ENCODE measurements at places on chromosomes 5 and 9.

- DNase-seq: no peak
Measured at GRCh38 chr5:59268756-59269415, 624.6 kb downstream of the PDE4D start.

DNA sequence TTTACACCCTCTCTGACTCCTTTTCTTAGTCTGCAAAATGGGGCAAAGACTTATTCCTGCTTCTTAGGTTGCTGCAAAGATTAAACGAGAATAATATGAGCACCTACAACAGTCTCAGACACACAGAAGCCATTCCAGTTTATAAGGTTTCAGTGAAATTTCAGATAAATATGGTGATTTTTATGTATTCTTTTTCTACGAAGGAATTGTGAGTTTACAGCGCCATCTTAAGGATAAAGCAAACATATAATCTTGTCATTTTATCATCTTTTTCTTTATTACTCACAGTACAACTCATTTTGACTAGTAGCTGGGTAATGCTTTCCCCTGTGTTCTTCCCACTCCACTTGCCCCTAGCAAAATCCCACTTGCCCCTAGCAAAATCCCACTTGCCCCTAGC is 29.2 kb upstream of the SMC5 start:
- no peak for DNase-seq

GRCh38 chr5:112713206-112713605 is 24.5 kb upstream of the APC start:
- no peak for DNase-seq

DNA sequence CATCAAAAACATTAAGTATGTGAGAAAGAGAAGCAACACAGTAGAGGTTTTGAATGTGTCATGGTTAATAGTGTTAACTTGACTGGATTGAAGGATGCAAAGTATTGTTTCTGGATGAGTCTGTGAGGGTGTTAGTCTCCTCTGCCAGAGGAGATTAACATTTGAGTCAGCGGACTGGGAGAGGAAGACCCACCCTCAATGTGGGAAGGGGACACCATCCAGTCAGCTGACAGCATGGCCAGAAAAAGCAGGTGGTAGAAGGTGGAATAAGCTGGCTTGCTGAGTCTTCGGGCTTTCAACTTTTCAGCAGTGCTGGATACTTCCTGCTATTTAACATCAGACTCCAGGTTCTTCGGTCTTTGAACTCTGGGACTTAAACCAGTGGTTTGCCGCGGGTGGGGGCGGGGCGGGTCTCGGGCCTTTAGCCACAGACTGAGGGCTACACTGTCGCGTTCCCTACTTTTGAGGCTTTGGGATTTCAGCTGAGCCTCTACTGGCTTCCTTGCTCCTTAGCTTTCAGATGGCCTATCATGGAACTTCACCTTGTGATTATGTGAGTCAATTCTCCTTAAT is 309.9 kb upstream of the ST8SIA4 start:
- DNase-seq: no peak

- no peak for DNase-seq
Measured at GRCh38 chr9:4796988-4797853, 4.5 kb downstream of the RCL1 start.

DNA sequence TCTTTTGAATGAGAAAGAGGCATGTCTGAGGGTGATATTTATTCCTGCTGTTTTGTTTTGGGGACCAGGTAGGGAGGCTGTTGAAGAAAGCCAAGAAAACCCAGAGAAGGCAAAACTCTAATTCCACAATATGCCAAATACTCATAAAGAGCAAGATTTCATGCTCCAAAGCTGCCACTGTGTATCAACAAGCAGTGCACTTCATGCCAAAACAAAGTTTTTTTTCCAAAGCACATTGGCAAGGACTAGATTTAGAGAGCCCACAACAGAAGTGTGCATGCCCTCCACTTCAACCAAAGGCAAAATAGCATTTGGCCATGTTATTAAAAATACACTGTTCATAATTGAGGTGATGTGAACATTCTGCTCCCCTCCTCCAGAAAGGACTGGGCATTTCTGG is 229.9 kb downstream of the EBF1 start:
- no peak for DNase-seq

DNA sequence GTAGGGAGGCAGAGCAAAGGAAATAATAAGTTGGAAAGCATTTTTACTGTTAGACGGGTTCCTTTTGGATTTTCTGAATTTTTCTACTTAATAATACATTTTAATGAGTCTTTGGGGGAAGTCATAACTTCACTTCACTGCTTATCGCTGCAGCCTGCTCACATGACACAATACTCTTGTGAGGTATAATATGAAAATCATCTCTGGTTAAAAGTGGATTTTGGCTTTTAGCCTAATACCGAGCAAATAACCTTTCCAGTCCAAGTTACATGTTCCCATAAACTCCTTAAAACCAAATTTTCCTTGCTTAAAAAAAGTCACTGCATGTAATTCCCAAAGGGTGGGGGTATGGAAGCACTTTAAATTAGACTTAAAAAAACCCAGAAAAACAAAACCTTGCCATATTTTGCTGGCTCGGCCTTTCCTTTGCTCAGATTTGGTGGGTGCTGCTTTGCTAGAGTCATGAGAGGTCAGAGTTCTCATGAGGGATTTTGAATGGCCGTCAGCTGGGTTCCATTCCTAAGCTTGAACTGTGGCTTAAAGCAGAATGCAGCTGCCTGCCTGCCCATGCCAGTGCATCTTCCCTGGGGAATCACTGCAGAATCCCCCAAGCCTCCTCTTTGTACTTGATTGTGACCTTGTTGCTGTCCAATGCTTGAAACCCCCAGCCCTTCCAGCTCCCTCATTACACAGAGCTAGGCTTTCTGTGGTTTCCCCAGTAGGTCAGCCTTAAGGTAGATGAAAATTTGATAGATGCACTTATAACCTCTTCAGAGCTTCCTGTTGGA is 331.8 kb downstream of the KDM4C start:
- no peak for DNase-seq

DNA sequence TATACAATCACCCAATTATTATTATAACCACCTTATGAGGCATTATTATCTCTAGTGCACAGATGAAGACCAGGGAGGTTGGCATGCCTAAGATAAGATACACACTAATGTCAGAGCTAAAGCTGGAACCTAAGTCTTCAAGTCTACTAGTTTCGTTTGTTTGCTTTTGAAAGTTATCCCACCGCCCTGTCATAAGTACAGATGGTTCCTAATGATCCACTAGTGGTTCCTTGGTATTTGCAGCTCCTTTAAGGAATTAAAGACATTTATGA is 14.1 kb downstream of the NDUFA8 start:
- no peak for DNase-seq

DNA sequence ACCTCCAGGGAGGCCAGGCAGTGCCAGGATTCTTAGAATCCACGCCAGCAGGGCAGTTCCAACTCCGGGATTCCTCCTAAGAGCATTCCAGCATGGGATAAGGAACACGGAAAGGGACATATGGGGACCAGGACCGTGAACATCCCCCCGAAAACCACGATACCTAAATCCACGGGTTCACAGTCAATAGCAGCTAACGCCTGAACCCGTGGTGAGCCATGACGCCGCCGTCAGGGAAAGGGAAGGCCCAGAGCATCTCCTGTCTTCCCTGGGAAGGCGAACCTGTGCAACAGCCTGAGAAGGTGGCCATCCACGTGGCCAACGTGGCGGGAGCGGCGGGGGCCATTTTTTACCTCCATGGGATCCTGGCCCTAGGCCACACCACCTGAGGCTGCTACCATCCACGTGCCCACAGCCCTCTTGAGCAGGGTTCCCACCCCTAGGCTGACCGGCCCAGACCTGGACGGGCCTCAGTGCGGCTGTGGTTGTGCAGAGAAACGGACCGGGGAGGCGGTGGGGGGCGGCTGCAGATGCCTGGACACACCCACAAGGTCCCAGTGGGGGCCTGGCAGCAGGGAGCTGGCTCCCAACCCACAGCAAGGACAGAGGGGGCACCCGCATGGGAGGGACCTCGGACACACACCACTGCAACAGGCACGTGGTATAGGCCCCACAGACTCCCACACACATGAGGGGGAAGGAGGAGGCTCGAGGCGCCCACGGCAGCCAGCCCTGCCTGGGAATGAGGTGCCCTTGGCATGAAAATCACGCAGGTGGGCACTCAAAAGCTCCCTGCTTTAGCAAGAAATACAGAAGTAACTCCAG is 42.8 kb downstream of the SLC12A7 start:
- DNase-seq: no peak

DNA sequence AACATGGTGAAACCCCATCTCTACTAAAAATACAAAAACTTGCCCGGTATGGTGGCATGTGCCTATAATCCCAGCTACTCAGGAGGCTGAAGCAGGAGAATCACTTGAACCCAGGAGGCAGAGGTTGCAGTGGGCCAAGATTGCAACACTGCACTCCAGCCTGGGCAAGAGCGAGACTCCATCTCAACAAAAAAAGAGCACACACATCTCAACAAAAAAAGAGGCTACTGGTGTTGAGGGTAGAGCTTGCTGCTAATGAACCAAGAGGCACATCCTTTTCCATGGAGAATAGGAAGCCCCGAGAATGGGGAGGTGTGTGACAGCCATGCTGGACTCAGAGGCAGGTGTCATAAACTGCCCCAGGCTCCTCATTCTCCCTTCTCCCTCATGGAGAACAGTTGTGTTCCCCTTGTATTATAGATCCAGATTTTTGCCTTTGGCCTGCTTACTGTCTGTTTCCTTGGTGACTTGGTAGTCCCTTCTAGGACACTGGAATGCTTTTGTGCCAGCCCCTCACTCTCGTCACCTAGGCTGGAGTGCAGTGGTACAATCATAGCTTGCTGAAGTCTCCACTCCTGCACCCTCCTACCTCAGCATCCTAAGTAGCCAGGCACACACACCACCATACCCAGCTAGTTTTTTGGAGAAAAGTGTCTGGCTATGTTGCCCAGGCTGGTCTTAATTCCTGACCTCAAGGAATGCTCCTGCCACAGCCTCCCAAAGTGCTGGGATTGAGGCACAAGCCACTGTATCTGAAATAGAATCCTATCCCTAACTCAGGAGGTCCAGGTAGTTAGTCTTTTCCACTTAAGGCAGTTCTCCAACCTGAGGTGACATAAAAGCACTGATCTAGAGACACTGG is 5.1 kb downstream of the RPL12 start:
- no peak for DNase-seq

- DNase-seq: no peak
Measured at GRCh38 chr9:34331196-34331595, 1.8 kb downstream of the NUDT2 start.

DNA sequence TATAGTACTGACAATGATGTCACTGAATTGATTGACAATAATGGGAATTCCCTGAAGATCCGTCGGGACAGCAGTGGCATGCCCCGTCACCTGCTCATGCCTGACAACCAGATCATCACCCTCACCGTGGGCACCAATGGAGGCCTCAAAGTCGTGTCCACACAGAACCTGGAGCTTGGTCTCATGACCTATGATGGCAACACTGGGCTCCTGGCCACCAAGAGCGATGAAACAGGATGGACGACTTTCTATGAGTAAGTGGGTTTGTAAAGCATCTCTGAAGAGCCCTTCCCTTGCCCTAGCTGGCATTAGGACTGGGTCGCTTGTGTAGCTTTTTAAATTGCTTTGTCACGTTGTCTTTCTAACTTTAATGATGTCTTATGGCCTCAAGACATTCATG is 72.7 kb upstream of the WWC1 start:
- DNase-seq: no peak

GRCh38 chr5:14821100-14821845 is 50.3 kb downstream of the ANKH start:
- DNase-seq: no peak

GRCh38 chr5:8767111-8767510 is 778.8 kb downstream of the SEMA5A start:
- DNase-seq: no peak

DNA sequence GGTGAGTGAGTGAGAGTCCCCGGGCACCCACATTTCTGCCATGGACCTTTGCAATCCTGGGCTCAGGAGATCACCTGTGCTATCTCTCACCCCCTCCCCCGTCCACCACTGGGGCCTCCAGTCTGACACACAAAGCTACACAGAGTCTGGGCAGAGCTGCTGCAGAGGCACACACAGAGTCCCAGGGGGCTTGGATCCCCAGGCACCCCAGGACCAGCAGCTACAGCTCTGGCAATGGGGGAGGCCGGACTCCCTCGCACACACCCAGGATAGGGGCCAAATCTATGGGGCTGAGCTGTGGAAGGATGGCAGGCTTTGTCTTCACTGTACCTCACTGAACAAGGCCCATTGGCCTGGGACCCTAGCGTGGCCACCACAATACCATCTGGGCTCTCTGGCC is 328.8 kb downstream of the MAN2A1 start:
- no peak for DNase-seq

DNA sequence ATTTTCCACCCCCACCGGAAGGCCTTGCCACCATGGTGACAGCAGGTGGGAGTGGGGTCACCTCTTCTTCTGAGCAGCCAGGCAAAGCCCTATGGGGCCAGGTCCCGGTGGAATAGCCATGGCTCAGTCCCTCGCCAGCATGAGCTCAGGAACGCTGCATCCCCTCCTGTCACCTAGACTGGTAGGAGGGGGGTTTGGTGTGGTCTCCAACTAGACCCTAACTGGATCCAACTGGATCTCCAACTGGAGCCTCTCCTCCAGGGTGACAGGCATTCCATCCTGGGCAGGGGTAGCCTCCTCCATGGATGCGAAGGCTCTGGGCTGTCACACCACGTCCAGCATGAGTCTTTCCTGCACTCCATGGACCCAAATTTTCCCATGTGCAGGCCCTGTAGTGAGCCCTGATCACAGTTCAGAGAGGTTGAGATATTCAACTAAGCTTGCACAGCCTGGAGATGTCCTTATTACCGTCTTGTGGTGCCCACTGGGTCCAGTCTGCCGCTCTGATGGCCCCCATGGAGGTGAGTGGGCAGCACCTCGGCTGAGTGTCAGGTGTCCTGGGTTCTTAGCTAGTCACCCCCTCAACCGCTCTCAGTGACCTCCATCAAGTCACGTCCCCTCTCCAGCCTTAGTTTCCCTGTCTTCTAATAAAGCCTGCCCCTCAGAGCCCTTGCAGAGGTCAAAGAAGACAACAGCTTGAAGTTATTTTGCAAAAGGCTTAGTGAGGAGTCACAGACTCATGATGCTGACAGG is 18.6 kb upstream of the FIBCD1 start:
- DNase-seq: no peak

- DNase-seq: no peak
Measured at GRCh38 chr5:103829585-103829984, 267.0 kb upstream of the NUDT12 start.

DNA sequence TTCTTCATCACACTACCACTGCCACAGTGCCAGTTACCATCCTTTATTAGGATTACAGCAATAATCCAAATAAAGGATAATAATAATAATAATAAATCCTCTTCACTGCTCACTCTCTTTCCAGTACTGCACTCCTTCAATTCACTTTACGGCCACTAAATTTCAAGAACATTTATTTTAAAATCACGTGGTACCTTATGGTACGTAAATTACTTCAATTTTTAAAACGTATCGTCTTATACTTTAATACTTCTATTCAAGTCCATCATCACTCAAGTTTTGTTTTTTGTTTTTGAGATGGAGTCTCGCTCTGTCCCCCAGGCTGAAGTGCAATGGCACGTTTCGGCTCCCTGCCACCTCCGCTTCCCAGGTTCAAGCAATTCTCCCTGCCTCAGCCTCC is 36.5 kb downstream of the PTBP3 start:
- DNase-seq: no peak

Measured in non-pigmented ciliary epithelial cell (primary cell).